Activated T-helper 2 cell treated with anti-CD3 and anti-CD28 coated beads, Interferon-gamma antibody, Interleukin-2, Interleukin-4, amounts not matched to agents 10 μg/mL and 5 μg/mL and 100 μg/mL, durations not matched to agents 14 hours and 24 hours and 36 hours (primary cell): ENCODE measurements at places on chromosomes 5 and 9. TPM values are rescaled to one million over a fixed set of nuclear protein-coding genes. Genes with fewer than 3 reads are reported as not detected.

DNA sequence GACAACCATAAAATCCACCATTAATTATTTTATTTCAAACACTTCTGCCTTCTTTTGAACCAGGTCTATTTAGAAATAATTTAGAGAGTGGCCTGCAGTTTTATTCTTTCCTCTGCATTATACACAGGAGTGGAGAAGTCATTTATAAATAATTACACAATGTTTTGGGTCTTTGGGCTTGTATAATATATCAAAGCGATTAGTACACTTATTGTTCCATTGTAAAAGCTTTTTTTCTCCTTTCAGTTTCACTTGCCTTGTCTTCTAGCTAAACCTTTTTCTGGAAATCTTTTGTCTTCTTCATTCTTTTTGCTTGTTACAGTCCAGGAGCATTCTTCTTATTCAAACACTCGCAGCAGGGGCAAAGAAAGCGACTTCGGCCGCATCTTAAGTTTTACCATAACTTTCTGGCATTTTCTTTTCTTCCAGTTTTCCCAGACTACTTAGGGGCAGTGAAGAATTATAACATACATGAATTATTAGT, 7.3 kb upstream of the NEUROG1 start:
- no peak overlapping the region for H3K27ac ChIP-seq
- no peak for DNase-seq
- peaks cover 8% of the 10 kb centered on the region for H3K4me1 ChIP-seq
- no peaks in the 10 kb centered on the region for H3K36me3 ChIP-seq

- DNase-seq = no peak
- peaks cover 10% of the 10 kb centered on the region for H3K36me3 ChIP-seq
- peaks cover 18% of the 10 kb centered on the region for H3K4me1 ChIP-seq
- peak within 1 kb of the TSS; percentile 91 for H3K4me3 ChIP-seq
- H3K27me3 ChIP-seq = peaks cover 77% of the 10 kb centered on the region
- peak within 1 kb of the TSS; percentile 49 for H3K27ac ChIP-seq
Observed at GRCh38 chr9:95516734-95517558, at the start of gene PTCH1. Gene PTCH1 (minus strand): TSS chr9:95516971.

DNA sequence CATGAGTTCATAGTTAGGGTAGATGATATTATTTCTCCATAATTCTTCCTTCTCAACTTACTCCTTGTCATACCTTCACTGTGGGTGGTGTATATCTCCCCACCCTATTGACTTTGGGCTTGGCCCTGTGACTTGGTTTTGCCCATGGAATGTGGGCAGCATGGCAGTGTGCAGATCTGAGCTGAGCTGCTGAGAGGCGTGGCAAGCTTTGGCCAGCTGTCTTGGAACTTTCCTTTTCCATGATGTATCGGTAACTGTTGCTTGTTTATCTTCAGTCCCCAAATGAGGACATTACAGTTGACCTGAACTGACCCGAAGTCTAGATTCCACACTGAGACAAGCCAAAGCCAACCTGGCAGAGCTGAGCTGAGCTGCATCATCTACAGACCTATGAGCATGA, 70.4 kb downstream of the RALGPS1 start:
- H3K4me3 ChIP-seq = no peak overlapping the region
- peaks cover 40% of the 10 kb centered on the region for H3K4me1 ChIP-seq
- no peak overlapping the region for H3K27ac ChIP-seq
- DNase-seq = no peak
- H3K36me3 ChIP-seq = peaks cover 9% of the 10 kb centered on the region

The AQP7 gene
- total RNA-seq = not detected in 2 replicates

The PCDHGC5 gene
- total RNA-seq = not detected in 2 replicates

GRCh38 chr5:142405814-142406395, 81.1 kb upstream of the SPRY4 start:
- no peak overlapping the region for H3K27ac ChIP-seq
- H3K36me3 ChIP-seq = no peaks in the 10 kb centered on the region
- no peak overlapping the region for H3K4me3 ChIP-seq
- no peaks in the 10 kb centered on the region for H3K4me1 ChIP-seq
- peaks cover 14% of the 10 kb centered on the region for H3K27me3 ChIP-seq

GRCh38 chr9:28762167-28762566, 1188.9 kb upstream of the C9orf72 start:
- H3K4me1 ChIP-seq = no peaks in the 10 kb centered on the region
- no peak overlapping the region for H3K27ac ChIP-seq
- no peaks in the 10 kb centered on the region for H3K36me3 ChIP-seq
- no peak overlapping the region for H3K4me3 ChIP-seq
- DNase-seq = no peak
- no peaks in the 10 kb centered on the region for H3K27me3 ChIP-seq

The CARTPT gene
- not detected in 2 replicates for total RNA-seq

The ZNF169 gene
- total RNA-seq = 8.9 and 9.0 TPM in 2 replicates

GRCh38 chr5:147223948-147224791, 10.7 kb upstream of the STK32A start:
- H3K27ac ChIP-seq = no peak overlapping the region
- H3K36me3 ChIP-seq = no peaks in the 10 kb centered on the region
- H3K4me1 ChIP-seq = no peaks in the 10 kb centered on the region
- no peak overlapping the region for H3K4me3 ChIP-seq

DNA sequence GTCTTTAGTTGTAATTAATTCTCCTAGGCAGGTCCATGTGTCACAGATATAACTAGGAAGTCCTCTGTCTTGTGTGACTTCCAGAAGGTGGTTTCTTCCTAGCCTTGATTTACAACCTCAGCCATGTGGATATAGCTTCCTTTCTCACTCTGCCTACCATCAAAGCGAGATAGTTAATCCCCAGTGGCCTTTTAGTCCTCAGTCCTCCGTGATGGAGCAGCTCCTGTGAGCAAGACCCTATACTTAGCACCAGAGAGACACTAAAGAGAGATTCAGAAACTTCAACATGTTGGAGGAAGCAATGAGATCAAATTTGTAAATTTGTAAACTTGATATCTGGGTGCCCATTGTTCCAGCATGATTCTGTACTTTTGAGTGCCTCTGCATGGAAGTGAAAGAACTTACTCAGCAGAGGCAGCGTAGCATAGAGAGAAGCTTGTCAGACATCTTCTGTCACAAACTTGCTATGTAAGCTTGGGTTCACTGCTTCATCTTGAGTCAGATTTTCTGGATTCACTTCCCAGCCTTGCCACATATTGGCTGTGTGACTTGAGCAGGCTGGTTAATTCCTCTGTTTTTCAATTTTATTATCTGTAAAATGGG, 170.2 kb upstream of the NR3C1 start:
- no peak for DNase-seq
- H3K27ac ChIP-seq = no peak overlapping the region
- peaks cover 28% of the 10 kb centered on the region for H3K4me1 ChIP-seq
- H3K4me3 ChIP-seq = no peak overlapping the region

GRCh38 chr5:62206150-62206829, 99.7 kb upstream of the KIF2A start:
- no peak overlapping the region for H3K27ac ChIP-seq
- H3K4me3 ChIP-seq = no peak overlapping the region
- peaks cover 3% of the 10 kb centered on the region for H3K4me1 ChIP-seq
- peaks cover 18% of the 10 kb centered on the region for H3K27me3 ChIP-seq
- no peak for DNase-seq
- H3K36me3 ChIP-seq = no peaks in the 10 kb centered on the region

The PCDH12 gene
- total RNA-seq = 1.1 and 1.3 TPM in 2 replicates

- no peaks in the 10 kb centered on the region for H3K36me3 ChIP-seq
- H3K27me3 ChIP-seq = no peaks in the 10 kb centered on the region
- no peak overlapping the region for H3K27ac ChIP-seq
- no peak for DNase-seq
- H3K4me3 ChIP-seq = no peak overlapping the region
- H3K4me1 ChIP-seq = no peaks in the 10 kb centered on the region
Observed at GRCh38 chr5:150227606-150228273, 37.9 kb downstream of the SLC6A7 start.

The MYMK gene
- not detected in 2 replicates for total RNA-seq

DNA sequence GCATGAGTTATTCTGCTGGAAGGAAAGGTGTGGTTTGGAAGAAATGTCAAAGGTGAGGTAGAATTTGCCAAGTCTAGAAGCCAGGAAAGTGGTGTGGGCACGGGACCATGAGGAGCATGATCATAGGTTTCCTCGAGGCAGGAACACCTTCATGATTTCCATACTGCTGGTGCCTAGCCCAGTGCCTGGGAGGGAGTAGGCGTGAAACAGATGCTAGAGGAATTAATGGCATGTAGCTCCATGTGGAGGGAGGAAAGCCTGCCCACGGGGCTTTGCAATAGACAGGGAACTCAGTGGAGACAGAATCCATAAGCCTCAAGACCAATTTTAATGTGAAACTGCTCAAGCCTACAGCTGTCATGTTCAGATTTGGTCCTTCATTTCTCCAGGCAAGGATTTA, 35.1 kb downstream of the TTLL11 start:
- no peaks in the 10 kb centered on the region for H3K36me3 ChIP-seq
- H3K4me1 ChIP-seq = no peaks in the 10 kb centered on the region
- peaks cover 11% of the 10 kb centered on the region for H3K27me3 ChIP-seq
- H3K27ac ChIP-seq = no peak overlapping the region

The WDR31 gene
- total RNA-seq = 1.9 and 2.1 TPM in 2 replicates

The KCNIP1 gene
- not detected in 2 replicates for total RNA-seq

- no peak overlapping the region for H3K27ac ChIP-seq
- H3K4me1 ChIP-seq = peaks cover 25% of the 10 kb centered on the region
- no peaks in the 10 kb centered on the region for H3K36me3 ChIP-seq
- peaks cover 4% of the 10 kb centered on the region for H3K27me3 ChIP-seq
- DNase-seq = no peak
- H3K4me3 ChIP-seq = no peak overlapping the region
Observed at GRCh38 chr5:133461796-133462516, 150.4 kb downstream of the FSTL4 start.

- H3K36me3 ChIP-seq = no peaks in the 10 kb centered on the region
- H3K27ac ChIP-seq = peak overlapping the region; percentile 56
- DNase-seq = peak; percentile 55
Observed at GRCh38 chr9:135887585-135888050, 19.7 kb downstream of the CAMSAP1 start.

The OBP2B gene
- total RNA-seq = not detected in 2 replicates

- peaks cover 26% of the 10 kb centered on the region for H3K36me3 ChIP-seq
- H3K4me1 ChIP-seq = peaks cover 9% of the 10 kb centered on the region
- H3K27ac ChIP-seq = peak overlapping the region; percentile 2
Observed at GRCh38 chr5:76733049-76733417, 17.1 kb downstream of the F2R start.

- no peaks in the 10 kb centered on the region for H3K27me3 ChIP-seq
- H3K4me1 ChIP-seq = no peaks in the 10 kb centered on the region
- H3K4me3 ChIP-seq = no peak overlapping the region
- no peak for DNase-seq
- H3K27ac ChIP-seq = no peak overlapping the region
Observed at GRCh38 chr5:41527201-41527779, 16.9 kb upstream of the PLCXD3 start.

DNA sequence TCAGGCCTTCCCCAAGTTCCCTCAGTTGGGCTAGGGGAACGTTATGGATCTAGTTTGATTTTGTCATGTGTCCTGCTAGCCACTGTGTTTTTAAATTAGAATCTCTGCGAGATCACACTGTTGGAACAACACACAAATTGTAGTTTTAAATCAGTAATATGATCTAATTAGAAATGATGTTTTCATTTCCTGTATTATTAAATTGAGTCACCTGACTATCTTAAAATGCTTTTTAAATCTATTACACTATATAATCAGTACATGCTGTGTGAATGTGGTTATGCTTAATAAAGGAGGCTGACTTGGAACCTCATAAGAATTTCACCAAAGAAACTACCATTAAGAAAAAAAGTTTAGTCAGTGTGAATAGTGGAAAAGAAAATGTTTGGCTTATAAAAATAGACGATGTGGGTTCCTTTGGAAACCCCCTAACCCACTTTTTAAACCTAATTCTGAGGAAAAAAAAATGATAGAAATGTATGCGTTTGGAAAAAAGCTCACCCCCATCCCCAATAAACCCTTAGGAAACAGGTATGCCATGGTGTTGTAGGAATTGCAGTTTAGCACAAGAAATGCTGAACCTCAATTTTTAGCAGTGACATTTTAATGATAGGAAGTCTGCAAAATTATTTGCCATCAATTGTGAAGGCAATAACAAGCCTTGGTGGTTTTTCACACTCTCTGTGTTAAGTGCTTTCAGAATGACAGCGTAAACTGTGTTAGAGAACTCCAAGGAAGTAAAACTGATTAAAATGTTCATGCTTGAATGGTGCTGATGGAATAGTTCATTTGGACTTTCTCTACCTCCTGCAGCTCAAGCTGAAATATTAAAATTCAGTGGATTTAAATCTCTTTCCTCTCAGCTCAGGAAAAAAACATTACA, 59.0 kb downstream of the TLE4 start:
- no peaks in the 10 kb centered on the region for H3K27me3 ChIP-seq
- DNase-seq = no peak
- H3K4me1 ChIP-seq = peaks cover 44% of the 10 kb centered on the region
- H3K36me3 ChIP-seq = peaks cover 24% of the 10 kb centered on the region

DNA sequence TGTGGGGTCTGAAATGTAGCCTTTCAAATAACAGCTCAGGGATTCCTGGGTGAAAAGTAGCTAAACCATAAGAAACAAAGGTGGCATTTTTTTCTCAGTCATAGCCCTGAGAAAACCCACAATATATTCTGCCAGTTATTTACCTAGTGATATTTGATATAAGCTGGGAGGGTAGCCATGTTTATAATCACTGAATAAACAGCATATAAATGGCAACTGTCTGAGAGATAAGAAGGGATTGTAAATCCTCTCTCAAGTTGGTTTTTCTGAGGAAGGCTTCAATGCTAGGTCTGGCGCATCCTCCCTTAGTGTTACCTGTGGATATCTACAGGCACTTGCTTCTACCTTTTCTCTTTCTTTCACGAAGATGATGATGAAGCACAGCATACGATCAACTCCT, 1080.5 kb upstream of the DMAC1 start:
- H3K36me3 ChIP-seq = no peaks in the 10 kb centered on the region
- no peak overlapping the region for H3K4me3 ChIP-seq
- H3K27me3 ChIP-seq = no peaks in the 10 kb centered on the region
- DNase-seq = no peak
- no peak overlapping the region for H3K27ac ChIP-seq

DNA sequence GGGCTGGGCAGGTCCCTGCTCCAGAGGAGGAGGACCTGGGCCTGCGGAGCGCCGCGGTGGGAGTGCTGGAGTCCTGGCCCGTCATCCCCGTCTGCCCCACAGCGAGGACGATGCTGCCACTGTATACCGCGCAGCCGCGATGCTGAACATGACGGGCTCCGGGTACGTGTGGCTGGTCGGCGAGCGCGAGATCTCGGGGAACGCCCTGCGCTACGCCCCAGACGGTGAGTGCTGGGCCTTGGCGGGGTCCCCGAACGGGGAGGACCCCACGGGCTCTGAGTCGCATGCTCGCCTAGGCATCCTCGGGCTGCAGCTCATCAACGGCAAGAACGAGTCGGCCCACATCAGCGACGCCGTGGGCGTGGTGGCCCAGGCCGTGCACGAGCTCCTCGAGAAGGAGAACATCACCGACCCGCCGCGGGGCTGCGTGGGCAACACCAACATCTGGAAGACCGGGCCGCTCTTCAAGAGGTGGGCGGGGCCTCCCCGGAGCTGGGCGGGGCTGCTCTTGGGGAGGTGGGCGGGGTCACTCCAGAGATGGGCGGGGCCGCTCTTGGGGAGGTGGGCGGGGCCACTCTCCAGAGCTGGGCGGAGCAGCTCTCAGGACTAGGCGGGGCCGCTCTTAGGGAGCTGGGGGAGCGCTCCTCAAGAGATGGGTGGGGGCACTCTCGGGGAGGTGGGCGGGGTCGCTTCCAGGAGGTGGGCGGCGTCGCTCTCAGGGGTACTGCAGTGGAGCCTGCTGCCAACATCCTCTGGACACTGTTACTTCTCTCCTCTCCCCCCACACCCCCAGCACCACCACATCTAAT, 13.1 kb downstream of the LRRC26 start:
- peak overlapping the region; percentile 54 for H3K4me3 ChIP-seq
- no peaks in the 10 kb centered on the region for H3K36me3 ChIP-seq
- H3K4me1 ChIP-seq = no peaks in the 10 kb centered on the region
- peak; percentile 43 for DNase-seq
- no peak overlapping the region for H3K27ac ChIP-seq
